Stimulated activated CD8-positive, alpha-beta memory T cell treated with anti-CD3 and anti-CD28 coated beads, Interleukin-2, amount 100 ng/mL, for 1 hour (primary cell): ENCODE measurements at places on chromosomes 4 and X.

DNA sequence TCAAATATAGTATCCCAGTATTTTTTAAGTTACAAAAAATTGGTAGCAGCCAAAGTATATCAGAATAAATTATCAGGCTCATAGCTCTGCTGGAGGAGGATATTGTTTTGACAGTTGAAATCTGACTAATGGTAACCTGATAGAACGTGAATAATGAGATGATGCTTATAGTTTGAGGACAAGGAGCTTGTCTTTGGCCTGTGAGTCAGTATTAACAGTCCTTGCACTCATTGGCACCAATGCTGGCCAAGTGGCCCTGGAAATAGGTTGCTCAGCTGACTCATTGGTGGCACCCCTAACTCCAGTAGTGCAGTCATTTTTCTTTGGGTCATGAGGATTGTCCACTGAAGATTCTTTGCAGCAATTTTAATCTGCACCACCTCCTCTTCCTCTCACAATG lies 203.3 kb upstream of the JADE1 start:
- no peak for DNase-seq

DNA sequence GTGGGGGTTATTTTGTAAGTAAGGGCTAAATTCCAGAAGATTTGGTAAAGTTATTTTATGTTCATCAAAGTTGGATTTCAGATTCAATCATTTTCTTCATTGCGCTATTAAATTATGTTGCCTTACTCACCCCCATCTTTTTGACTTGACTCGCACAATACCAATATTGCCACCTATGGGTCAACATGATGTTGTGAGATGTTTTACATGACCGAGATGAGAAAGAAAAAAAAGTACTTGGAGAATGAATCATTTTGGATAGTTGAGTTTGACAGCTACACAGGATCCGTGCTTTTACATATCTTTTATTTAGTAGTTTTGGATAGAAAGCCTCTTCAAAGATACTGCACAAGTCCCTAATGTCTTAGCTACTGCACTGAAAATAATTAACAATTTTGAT lies 224.2 kb upstream of the EMCN start:
- DNase-seq = no peak

- no peak for DNase-seq
Measured at GRCh38 chrX:48711929-48712505, 15.5 kb downstream of the SUV39H1 start.

- DNase-seq = no peak
Measured at GRCh38 chr4:185404031-185404430, 7.4 kb downstream of the ANKRD37 start.

DNA sequence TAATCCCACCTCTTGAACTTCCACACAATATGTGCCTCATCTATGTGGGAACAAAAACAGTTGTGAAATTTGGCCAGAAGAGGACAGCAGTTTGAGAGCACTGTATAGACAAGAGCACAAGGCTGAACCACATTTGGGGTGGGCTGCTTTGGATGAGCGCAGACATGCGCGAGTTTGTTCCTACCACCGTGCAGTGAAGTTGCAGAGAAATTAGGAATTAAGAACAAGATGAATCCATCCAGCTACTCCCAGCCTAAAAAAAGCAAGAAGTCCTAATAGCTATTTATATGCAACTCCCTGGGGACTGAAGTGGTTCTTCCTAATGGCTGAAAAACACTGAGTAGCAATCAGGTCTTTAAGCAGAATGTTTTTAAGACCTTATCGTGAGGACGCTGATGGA lies 1.0 kb downstream of the GAB3 start:
- no peak for DNase-seq

DNA sequence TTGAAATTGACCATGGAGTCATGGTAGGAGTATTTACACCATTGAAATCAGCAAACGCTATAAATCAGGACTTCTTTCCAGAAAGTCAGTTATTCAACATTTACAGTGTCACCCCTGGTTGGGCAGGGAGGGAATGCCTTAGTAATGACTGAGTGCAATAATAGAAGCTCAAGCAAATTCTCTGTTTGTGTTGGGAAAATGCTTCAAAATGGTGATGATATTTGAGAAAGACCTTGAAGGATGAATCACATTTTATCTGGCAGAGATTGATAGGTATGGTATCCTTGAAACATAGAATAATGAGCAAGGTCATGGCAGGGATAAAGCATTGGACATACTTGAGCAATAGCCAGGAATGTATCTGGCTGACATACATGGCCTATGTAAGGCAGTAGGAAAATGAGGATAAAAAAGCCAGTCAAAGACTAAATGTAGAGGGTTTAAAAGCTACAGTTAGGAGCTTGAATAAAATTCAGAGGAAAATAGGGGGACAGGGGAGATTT lies 248.7 kb downstream of the FMR1NB start:
- DNase-seq = no peak

DNA sequence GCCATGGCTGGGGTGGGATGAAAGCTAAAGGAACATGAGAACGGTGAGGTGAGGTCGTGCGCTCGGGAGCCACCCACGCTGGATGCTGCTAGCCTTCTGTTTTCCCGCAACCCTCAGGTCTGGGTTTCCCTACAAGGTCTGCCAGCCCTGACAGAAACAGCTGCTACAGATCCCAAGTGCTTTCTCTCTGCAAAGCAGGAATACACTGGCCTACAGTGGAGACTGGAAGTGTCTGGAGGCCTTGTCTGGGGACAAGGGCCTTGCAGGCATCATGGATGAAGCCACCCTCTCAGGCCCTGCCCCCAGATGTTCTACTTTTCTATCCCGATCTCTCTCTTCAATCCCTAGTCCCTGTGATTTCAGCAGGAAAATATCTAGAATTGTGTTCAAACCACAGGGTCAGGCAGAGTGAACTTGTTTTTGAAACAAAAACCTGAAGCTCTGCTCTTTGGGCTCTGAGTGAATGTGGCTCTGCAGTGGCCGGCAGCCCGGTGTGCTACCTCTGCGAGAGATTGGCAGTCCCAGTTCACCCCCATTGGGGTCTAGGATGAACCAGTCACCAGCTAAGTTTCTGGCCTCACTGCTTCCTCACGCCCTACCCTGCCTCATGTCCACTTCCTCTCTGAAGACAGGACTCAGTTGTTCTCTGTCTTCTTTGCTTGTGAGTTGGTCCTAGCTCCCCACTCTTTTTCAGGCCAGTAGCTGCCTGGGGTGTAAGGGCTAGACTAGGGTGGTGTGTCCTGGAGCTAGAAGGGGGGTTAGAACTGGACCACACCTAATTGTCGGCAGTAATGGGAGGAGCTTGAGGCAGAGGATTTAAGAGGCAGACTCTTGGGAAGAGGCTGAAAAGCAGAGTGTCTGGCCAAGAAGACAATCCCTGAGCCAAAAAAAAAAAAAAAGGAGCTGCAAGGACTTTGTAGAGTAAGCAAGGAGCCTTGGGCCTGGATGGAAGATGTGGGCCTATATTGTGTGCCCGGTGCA lies 89.6 kb downstream of the RTL5 start:
- DNase-seq = no peak

GRCh38 chr4:88965053-88965452 lies 91.9 kb downstream of the FAM13A start:
- DNase-seq = no peak

DNA sequence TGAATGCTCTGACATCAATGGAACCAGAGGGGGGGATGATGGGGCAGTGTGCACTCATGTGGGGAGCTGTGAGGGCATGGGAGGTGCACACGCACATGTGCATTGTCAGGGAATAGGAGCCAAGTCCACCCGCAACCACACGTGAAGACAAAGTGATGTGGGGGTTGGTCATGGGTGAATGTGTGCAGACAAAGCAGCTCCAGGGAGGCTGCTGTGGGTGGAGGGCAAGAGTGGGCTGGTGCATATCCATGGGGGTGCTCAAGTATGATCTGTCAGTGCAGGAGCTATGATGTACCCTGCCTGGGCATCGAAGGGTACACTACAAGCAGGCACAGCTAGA lies 301.9 kb downstream of the TEX13C start:
- DNase-seq = no peak

DNA sequence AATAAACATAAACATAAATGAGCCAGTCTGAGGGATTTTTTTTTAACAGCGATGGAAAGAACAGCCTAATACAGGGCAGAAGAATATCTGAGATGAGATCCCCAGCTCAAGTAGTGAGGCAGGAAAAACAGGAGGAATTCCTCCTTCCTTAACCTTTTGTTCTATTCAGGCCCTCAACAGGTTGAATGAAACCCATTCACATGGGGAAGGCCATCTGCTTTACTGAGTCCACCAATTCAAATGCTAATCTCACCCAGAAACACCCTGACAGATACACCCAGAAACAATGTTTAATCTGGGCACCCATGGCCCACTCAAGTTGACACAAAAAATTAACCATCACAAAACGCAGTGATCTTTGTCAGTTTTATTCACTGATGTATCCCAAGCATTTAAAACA lies 45.5 kb downstream of the SMIM31 start:
- DNase-seq = no peak

GRCh38 chr4:98510340-98510739 lies 148.1 kb downstream of the TSPAN5 start:
- no peak for DNase-seq

DNA sequence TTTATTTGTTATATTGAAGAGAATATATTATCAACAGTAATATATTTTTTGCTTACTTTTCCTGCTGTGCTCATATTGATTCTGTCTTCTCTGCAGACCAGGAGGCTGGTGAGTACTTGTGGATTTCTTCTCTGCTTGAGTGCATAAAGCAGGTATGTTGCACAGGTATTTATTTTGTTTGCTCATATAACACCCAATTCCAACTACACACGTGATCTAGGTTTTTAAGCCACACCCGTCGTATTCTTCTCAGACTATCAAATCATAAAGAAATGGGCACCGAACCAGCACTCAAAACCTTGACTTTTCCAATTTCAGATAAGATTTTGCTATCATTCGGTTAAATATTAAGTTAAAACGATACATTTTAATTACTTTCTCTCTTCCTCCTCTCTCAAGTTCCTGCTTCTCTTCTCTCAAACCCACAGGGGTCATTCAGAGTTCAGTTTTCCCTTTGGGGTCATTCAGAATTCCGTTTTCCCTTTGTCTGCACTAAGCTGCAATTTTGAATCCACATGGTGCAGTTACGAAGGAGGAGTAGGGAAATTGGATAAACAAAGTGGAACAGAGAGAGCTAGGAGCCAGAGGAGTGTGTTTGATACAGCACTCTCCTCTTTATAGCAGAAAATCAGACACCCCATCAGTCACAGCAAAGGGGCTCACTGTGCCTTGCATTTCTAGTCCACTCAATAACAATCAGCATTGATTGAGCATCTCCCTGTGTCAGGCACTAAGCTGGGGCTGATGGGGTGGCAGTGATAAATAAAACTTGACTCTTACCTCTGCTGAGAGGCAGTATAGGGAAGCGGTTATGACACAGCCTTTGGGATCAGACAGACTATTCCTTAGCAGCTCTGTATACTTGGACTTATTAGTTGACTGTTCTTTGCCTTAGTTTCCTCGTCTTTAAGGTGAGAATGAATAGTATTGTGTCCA lies at the start of gene ADH1C:
ADH1C (minus strand) TSS at position 145 of the 936 bp plus-strand sequence; CDS start at position 74, 71 bp downstream.
- no peak for DNase-seq

- no peak for DNase-seq
Measured at GRCh38 chr4:26789208-26789607, 71.4 kb upstream of the STIM2 start.

- DNase-seq = no peak
Measured at GRCh38 chr4:129246910-129247461, 151.0 kb downstream of the C4orf33 start.

DNA sequence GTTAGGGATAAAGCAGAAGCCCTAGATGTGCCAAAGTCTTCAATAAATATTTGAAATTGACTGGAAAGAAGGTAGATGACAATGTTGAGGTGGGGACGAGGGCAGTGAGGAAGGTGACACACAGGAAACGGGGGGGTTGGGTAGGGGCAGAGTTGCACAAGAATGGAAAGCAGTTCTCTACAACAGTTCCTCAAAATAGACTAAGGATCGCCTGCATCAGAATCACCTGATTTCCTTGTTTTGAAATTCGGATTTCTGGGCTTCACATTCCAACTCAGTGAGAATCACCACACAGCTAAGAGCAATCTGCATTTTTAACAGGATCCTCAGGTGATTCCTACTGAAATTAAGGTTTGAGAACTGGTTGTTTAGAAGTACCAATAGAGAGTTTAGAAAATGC lies 70.6 kb downstream of the ARFIP1 start:
- no peak for DNase-seq

DNA sequence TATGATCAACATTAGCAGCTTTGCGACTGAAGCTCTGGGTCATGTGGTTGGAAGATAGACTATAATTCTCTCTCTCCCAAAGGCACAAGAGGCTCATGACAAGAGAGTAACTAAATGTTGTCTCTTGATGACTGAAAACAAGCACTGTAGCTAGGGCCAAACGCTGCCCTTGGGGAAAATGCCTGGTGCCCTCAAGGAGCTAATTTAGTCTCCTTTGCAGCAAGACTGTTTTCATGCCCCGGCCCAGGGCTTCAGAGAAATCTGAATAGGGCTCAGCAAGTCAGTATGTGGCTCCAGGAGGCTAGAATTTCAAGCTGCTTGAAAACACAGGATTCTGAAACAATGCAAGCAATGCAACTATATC lies 411.9 kb downstream of the GPAT3 start:
- DNase-seq = no peak

- DNase-seq = no peak
Measured at GRCh38 chr4:4695497-4695896, 153.6 kb upstream of the STX18 start.

GRCh38 chrX:111649638-111650037 lies 31.3 kb upstream of the ALG13 start:
- DNase-seq = no peak

GRCh38 chr4:144179152-144179739 lies 38.7 kb upstream of the GYPA start:
- no peak for DNase-seq

DNA sequence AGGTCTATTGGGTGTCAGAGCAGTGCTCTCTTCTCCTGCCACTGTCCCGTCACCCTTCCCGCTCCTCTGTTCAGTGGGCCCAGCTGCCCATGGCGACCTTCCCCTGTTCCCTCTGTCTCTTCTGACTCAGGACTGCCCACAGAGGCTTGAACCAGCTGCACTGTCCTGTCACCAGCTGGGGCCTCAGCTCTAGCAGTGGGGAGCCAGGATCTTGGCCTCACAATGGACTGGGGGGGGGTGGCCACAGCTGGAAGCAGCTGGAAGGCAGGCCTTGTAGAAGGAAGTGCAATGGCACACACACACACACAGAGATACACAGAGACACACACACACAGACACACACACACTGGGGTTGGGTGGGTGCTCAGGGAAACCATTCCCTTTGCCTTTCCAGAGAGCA lies 114.0 kb upstream of the PJA1 start:
- DNase-seq = no peak

GRCh38 chr4:23993373-23993772 lies 103.5 kb upstream of the PPARGC1A start:
- no peak for DNase-seq
